Aorta (tissue), 5 donors: ENCODE measurements at places on chromosomes 3 and 15. TPM values are rescaled to one million over a fixed set of nuclear protein-coding genes. Genes with fewer than 3 reads are reported as not detected.

KNG1 gene
- not detected for total RNA-seq

ABI3BP gene
- 213 TPM for total RNA-seq

- DNase-seq: no peak
Measured at GRCh38 chr15:57532731-57533447, 58.8 kb upstream of the MYZAP start.

DNA sequence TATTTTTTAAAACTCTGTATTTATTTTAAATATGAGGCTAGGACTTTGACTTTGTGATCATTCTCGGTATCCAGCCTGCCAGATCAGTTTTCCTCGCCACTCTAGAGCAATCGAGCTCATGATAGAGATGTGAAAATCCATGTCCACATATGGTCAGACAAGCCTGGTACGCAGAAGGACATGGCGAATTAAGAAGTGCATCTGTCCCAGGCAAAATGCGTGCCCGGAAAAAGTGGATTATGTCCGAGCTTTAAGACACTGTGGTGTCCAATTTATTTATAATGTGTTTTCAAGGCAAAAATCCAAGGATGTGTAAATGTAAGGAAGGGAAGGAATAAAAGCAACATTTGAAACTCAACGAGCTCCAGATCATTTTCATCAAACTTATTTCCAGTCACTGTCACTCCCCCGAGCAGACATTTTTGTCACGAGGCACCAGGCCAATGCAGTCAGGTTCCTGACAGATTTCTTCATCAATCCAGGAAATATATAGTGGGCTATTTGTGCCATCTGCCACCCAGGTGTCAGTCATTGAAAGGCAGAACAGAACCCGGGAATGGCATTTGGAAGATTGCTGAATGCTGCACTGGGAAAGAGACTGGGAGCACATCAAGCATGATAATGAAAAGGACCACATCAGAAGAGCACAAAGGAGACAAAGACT lies 825.7 kb downstream of the SQOR start:
- no peak for DNase-seq

DNA sequence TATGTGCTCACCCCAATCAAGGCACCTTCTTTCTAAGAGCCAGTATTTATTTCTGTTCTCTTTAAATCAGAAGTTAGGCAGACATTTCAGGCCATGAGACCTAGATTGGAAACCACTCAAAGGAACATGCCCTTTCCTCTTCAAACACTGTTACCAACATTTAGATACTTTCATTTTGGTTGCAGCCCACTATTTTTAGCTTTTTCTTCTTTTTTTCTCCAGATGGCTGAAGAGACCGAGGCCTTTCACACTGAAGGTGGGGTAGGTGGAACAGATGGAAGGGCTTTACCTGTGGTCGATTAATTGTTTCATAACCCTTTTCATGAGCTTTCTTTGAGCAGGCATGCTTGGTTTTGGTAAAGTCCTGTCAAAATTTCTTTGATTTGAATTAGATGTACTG lies 10.9 kb upstream of the LZTFL1 start:
- DNase-seq: no peak

- DNase-seq: no peak
Measured at GRCh38 chr15:40769274-40770146, at the start of gene C15orf62. Gene C15orf62, plus strand, starts transcription at chr15:40769980. Its CDS starts 516 bp downstream, at chr15:40770496.

- no peak for DNase-seq
Measured at GRCh38 chr3:45059132-45059531, 33.0 kb downstream of the CLEC3B start.

DNA sequence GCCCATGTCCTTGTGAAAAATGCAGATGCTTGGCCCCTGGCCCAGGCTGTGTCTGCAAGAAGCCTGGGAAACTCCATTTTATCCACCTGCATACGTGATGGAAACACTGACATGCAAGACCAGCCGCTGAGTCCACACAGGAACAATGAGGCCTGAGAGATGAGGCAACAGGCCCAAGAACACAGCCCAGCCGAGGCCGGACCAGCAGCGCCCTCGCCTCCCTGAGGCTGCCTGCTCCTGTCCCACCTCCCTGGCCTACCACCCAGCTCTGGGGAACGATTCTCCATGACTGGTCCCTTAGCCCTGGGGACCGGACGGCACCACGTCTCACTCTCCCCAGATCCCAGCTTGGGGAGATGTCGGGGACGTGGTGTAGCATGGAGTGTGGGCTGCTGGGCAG lies 47.5 kb downstream of the HMCES start:
- DNase-seq: no peak

DNA sequence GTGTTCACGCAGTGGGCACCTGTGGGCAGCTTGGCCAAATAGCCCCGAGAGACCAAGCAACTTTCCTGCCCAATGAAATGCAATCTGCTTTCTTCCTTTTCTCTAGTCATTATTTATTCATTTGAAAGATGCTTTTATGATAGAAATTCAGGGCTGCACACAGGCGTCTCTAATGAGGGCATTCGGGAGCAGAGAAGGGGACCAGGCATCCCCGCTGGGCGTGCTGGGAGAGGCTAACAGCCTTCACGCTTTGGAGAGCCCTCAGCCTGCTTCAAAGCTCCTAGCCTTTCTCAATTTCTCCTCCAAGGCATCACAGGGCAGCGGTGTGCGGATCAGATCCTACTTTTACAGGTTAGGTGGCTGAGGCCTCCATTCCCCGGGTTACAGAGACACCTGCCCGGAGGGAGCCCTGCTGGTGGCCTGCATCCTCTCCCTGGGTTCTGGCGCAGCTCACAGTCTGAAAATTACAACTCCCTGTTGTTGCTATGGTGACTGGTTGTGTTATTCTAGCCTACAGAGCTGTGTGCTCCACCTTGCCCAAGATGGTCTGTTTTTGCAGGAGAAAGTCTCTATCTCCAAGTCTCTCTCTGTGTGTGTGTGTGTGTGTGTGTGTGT lies 21.8 kb upstream of the KLF13 start:
- DNase-seq: no peak

DNA sequence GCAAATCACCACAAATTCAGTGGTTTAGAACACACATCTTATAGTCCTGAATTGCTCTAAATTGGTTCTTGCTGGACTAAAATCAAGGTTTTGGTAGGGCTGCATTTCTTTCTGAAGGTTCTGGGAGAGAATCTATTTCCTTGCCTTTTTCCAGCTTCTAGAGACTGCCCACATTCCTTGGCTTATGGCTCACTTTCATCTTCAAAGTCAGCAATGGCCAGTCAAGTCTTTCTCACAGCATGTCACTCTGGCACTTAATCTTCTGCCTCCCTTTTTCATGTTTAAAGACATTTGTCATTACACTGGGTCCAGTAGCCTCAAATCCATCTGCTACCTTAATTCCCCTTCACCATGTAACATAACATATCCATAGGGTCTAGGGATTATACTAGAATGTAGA lies 149.0 kb downstream of the NEK10 start:
- DNase-seq: no peak

DNA sequence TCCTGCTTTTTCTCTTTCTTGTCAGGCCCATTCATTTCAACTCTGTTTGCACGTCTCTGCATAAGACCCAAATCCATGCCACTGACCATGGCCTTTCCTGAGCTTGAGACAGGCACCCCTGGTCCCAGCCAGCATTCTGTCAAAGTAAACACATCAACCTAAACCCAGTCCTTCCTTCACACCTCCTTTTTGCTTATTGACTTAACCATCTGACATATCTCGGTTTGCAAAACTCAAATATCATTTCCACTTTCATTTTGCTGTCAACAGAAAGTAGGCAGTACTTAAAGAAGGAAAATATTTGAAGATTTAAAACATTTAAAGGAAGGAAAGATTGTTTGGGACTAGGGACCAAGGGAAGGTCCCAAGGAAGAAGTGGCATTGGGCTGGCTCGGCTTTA lies 48.2 kb upstream of the KBTBD8 start:
- DNase-seq: no peak

DNA sequence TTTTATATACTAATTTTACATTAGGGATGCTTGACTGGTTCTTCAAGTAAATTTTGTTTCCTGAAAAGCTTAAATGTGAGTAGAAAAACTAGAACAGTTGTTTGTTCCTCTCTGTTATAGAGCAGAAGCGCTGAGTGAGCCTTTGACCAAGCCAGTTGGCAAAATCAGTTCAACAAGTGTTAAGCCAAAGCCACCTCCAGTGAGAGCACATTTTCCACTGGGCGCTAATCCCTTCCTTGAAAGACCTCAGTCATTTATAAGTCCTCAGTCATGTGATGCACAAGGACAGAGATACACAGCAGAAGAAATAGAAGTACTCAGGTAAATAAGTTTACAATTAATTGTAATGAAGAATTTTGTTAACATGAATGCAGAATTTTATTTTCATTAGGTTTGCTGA lies 14.6 kb downstream of the CAPN7 start:
- DNase-seq: no peak

DNA sequence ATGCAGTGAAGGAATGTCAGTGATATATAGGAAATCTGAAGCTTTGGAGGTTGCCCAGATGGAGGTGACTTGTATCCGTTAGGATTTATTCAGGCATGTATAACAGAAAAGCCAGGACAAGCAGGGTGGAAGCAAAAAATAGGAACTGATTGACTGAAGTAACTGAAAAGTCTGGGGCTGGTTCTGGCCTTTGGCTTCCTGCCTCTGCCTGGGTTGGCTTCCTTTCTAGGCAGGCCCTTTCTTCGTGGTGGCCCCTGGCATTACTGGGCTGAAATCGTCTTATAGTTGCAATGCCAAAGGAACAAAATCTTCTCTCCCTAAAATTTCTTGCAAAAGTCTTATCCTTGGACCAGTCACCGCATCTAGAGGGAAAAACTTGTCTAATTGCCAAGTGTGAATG lies 386.1 kb downstream of the PTPRG start:
- no peak for DNase-seq

DNA sequence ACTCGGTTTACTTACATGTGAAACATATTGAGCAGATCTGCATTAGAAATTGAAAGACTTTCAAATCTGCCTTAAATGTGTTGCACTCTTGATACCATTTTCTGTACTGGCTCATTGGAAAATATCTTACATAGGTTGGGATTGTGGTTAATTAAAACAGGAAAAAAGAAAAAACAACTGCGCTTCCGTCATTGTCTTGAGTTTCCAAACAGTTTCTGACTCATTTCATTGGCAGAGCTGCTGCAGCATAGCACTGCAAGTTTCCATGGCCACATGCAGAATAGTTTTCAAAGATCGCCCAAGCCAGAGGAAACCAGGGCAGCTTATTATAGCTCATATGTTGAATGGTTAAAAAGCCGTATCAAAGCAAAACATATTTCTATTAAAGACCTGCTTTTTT lies 446.6 kb upstream of the BCHE start:
- DNase-seq: no peak

DNA sequence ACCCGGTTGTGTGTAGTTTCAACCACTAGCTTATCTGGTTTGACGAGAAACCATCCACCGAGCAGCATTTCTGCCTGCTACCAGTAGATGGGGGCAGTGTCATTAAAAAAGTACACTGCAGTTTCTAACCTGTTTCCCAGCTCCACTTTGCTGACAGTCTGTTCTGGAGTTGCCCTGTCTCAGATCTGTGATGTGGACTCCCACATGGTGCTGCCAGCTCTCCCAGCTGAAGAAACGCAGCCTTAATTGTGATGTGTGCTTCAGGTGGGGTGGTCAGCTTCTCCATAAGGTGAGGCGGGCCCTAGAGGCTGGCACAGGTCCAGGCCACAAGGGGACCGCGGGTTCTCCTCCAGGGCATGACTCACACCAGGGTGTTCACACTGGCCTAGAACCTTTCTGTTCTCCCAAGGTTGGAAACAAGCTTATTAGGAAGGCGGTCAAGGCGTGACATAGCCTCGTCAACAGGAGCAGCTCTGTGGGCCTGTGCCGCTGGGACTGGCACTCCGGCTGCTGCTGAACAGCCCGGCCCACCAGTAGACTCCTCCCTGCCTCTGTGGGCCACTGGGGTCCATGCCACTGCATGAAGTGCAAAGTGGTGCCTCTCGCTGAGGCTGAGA lies 2.9 kb upstream of the FAM43A start:
- peak; percentile 86 for DNase-seq

GRCh38 chr15:80105595-80105994 lies 46.1 kb downstream of the ZFAND6 start:
- DNase-seq: no peak

GRCh38 chr15:40936709-40937666 lies 7.8 kb downstream of the DLL4 start:
- no peak for DNase-seq

- DNase-seq: peak; percentile 93
Measured at GRCh38 chr15:75202251-75203016, 752 bp downstream of the C15orf39 start.

DNA sequence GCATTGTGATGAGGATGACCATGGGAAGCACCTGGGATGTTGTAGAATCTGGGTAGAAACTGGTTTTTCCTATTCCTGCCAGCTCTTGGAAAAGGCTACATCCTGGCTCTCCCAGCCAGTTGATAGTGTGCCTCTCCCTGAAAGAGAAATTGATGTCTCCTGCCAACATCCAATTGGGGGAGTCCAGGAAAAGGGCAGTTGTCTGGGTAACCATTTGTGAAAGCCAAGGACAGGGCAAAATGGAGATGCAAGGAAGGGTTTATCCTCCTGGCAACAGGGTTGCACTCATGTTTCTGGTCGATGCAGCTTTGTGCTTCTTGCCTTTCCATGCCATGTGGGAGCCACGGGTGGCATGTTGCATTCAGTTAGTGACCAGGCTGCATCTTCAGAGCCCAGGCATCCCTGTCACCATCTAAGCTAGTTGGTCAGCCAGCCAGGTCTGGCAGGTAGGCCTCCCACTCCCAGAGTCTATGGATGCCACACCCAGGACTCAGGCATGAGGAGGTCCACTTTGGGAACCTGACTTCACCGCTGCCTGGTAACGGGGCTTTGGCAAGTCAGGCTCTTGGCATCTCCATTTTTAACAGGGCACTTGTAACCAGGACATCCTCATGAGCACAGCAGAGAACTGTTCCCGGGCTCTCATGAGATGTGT lies 153.5 kb downstream of the DNAJB8 start:
- no peak for DNase-seq

- DNase-seq: no peak
Measured at GRCh38 chr15:51048308-51048707, 46.4 kb downstream of the TNFAIP8L3 start.

DNA sequence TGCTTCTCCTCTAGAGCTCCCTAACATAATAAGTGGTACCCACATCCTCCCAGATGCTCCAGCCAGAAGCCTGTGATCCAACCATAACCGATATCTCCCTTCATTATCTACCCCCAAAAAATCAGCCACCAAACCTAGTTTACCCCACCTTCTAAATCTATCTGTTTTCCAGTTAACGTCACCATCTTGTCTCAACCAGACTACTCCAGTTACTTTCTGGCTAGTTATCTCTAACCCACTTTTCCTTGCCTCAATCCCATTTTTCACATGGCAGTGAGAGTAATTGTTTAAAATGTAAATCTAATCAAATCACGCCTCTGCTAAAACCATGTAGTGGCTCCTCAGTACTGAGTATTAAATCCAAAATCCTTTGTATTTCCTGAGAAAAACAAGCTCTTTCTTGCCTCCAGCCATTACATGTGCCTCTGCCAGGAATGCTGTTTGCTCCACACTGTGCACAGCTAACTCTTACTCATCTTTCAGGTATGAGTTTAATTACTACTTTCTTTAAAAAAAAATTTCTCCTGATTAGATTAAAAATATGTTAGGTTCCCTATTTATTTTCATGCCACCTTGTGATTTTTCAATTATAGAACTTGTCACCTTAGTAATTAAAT lies 15.4 kb downstream of the CCDC54 start:
- DNase-seq: no peak
